Muscle of leg (tissue), 16 donors: ENCODE measurements at places on chromosomes 4 and X. TPM values are rescaled to one million over a fixed set of nuclear protein-coding genes. Genes with fewer than 3 reads are reported as not detected.

Gene FGFR3
- 1.4 TPM for polyA plus RNA-seq

DNA sequence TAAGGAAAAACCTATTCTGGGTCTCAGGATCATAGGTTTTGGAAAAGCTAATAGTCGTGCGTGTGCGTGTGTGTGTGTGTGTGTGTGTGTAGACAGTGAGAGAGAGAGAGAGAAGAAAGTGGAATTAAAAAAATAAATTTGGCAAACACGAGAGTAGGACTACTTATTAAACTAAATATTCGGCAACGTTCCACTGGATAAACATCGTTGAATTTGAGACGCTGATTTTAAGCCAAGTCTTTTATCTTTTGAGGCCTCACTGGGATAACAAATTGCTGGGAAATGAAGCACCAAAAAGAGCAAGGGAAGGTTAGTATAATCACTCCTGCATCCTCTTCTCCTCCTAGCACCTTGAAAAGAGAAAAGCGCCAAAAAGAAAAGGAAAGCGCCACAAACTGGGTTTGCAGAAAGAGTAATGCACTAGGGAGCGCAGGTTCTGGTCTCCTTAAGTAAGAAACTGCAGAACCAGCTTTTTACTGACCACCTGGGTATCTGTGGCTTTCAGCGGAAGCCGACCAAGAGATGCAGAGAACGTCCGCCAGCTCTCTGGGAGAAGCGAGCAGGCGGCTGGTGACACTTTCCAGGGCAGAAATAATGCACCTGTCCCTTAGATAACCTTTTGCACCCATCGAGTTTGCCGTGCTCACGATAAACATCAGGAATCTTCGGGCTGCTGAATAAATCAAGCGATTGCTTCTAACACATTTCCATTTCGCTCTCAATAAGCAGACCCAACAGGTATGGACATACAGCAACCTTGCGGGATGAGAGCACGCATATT lies 3.4 kb downstream of the ATOH1 start:
- peaks cover 28% of the 10 kb centered on the region for H3K4me1 ChIP-seq
- H3K27ac ChIP-seq, result no peak overlapping the region

- no peak overlapping the region for H3K27ac ChIP-seq
- no peaks in the 10 kb centered on the region for H3K36me3 ChIP-seq
- no peaks in the 10 kb centered on the region for H3K27me3 ChIP-seq
- no peak overlapping the region for H3K4me3 ChIP-seq
Measured at GRCh38 chrX:28550331-28550872, 36.8 kb upstream of the IL1RAPL1 start.

DNA sequence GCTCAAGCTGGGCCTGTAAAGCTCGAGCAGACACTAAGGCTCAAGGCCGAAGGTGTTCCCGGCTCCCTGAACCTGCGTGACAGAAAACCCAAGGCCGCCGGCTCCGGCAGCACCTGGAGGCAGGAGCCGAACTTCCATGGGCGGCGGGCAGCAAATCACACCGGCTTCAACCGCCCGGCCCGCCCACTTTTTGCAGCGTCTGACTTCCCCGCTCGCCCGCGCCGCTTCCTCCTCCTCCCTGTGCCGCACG lies 940 bp upstream of the NSD2 start:
- peaks cover 7% of the 10 kb centered on the region for H3K4me1 ChIP-seq
- peak overlapping the region; percentile 94 for H3K27ac ChIP-seq
- peaks cover 6% of the 10 kb centered on the region for H3K27me3 ChIP-seq
- peak overlapping the region; percentile 68 for H3K4me3 ChIP-seq
